CD14-positive monocyte (primary cell): ENCODE measurements at places on chromosomes 1 and 21.

DNA sequence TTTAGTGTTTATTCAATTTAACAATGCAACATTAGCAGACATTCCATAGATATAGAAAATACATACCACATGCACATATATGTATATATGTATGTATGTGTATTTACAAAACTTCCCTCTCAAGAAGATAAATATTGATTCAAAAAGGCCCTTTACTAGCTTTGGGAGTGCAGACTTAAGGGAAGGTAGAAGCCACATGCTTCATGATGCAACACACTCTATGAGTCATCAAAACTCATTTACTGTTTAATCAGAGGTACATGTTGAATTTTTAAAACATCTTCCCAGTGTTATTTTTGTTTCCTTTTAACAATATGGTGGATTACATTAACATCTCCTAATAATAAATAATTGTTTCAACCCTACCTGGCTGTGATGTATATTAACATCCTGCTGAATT, 61.4 kb upstream of the KIRREL1 start:
- peak; percentile 76 for DNase-seq

- DNase-seq, result no peak
Observed at GRCh38 chr1:96220651-96221050, 500.9 kb upstream of the PTBP2 start.

- no peak for DNase-seq
Observed at GRCh38 chr1:39946216-39946615, 8.7 kb upstream of the MFSD2A start.

DNA sequence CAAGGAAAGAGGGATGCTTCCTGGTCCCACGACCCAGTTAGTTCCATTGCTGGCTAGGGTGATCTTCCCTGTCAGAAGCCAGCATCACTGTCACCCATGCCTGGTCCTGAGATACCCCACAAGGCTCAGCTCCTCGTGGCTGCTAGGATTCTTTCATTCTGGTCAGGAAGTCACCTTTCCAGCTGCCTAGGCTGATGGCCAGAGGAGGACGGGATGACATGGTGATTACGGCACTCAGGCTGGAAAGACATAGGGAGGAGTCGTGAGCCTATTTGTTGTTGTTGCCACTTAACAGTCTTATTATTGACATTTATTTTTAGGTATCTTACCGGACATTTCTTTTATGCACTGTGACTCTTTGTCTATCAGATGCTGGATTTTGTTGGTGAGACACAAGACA, 20.0 kb upstream of the MAPKAPK2 start:
- no peak for DNase-seq

DNA sequence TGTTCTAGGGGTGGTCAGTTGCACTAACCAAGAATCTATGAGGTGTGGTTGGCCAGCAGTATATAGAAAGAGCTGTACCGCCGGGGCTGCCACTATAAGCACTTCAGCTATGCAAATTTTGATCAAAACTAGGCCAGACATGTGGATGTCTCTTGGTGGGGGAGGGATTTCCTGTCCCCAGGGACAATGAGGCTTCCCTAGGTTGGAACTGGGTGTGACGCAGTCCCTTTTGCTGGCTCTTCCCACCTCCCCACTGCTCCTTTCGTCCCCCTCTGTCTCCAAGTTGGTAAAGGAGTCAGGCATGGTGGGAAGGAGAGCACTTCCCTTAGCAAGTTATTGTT, 13.6 kb downstream of the SDCCAG8 start:
- no peak for DNase-seq

- no peak for DNase-seq
Observed at GRCh38 chr1:47587891-47588582, 150.2 kb downstream of the FOXD2 start.

- DNase-seq, result no peak
Observed at GRCh38 chr1:189550498-189550897, 927.2 kb downstream of the BRINP3 start.

DNA sequence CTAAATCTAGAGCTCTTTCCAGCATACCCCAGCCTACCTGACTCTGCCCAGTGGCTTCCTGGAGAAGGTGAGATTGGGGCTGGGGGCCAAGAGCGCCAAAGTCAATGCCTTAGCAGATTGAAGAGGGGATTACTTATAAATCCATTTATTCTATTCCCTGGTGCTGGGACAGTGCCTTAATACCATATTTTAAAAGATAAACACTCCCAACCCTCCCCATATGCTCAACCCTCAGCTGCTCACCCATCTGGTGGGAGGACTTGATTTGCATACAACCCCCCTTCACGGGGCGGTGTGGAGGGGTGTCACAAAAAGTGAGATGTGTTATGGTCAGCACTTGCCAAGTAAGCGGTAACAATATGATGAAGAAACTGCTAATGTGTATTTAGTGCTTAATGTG, 3.2 kb upstream of the DISP3 start:
- DNase-seq, result no peak

DNA sequence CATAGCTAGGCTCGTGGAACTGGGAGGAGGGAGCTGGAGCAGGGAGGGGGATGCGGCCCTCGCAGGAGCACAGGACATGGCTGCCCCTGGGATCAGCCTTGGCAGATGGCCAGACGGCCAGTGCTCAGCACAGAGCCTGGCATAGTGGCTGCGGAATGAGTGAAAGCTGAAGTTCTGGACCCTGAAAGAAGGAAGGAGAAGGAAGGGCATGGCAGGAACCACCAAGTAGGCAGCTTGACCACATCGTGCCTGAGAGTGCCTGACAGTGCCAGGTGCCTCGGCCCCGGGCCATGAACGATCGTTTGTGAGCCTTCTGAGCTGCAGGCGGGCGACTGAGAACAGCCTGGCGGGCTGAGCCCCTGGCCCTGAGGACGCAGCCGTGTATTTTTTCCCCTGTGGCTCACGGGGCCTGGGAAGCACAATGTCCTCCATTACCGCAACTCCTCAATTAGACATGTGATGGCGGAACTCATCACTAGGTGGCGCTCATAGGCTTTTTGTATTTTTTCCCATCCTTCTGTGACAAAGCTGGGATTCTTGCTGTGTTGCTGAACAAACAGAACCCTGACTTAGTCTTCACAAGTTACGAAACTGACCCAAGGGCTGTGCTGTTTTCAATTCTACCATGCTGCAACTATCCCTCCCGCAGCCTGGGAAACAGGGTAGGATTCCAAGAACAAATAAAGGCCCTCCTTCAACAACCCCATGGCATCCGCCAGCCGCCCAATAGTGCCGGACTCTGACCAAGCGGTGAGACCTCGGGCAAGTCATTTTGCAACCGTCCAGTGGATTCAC, 29.9 kb upstream of the TMEM61 start:
- peak; percentile 82 for DNase-seq

DNA sequence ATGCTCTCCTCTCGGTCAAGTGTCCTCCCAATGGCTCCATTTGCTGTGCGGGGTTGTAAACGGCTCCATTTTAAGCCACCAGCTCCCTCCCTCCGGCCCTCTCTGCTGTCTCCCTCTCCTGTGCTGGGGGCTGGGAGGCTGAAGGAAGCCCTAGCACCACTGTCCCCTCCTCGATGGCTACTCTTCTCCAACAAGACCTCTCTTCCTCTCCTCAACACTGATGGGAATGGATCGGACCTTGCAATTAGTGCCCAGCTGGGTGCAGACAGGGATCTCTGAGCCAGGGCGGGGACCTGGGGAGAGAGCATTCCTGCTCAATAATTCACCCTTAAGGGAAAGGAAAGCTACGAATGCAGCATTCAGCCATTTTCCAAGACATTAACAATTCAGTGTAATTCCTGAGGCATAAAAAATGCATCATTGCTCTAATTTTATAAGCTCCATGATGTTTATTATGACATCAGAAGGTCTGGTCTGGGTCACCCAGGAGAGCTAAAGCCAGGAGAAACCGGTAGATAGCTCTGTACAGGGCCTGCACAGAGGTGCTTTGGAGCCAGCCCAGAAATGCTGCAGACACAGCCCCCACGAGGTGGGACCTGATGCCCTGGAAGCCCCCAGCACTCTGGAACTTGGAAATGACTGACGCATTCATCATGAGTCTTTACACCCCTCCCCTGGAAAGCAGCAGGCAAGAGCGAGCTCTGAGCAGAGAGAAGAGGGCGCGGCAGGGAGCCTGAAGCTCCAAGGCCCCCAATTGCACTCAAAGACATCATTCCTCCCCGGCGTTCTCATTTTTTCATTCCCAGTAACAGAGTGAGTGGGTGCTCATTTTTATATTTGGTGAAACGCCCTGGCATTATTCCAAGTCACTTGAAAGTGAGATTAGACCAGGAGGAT, 76.2 kb upstream of the VAMP3 start:
- DNase-seq, result no peak

DNA sequence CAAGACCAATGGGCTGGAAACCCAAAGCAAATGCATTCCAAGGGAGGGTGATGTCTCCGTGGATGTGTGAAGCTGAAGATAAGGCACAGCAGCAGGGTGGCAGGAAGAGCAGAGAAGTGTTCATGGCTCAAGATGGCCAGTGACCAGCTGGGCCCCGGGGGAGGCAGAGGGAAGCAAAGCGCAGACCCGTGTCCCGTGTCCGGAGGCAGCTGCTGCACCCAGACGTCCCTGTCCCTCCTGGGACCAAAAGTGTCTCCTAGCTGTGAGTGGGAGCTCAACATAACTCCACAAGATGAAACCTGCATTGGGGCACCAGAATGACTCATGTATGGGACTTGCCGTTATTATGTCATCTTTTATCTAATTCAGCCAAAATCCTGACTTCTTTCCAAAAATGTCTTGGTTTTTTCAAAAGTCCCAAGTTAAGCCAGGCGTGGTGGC, 118.2 kb downstream of the RIPK4 start:
- no peak for DNase-seq

DNA sequence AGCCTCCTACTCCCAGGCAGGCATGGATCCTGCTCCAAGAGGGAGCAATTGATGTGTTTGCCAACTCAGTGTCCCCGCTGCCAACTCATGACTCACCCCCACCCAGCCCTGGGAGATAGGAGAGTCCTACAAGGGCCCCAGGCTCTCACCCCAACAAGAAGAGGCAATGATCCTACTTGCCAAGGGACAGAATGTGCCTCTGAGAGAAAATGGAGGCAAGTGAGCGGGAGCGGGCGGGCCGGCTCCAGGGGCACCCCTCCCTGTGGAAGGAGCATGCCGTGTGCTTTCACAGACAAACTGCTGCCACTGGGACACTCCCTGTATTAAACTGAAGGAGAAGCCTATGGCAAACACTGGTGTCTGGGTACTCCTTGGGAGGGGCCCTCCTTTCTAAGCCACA, 16.7 kb downstream of the PKP1 start:
- DNase-seq, result no peak

GRCh38 chr1:42172381-42173133, 8.0 kb upstream of the GUCA2A start:
- DNase-seq, result no peak

DNA sequence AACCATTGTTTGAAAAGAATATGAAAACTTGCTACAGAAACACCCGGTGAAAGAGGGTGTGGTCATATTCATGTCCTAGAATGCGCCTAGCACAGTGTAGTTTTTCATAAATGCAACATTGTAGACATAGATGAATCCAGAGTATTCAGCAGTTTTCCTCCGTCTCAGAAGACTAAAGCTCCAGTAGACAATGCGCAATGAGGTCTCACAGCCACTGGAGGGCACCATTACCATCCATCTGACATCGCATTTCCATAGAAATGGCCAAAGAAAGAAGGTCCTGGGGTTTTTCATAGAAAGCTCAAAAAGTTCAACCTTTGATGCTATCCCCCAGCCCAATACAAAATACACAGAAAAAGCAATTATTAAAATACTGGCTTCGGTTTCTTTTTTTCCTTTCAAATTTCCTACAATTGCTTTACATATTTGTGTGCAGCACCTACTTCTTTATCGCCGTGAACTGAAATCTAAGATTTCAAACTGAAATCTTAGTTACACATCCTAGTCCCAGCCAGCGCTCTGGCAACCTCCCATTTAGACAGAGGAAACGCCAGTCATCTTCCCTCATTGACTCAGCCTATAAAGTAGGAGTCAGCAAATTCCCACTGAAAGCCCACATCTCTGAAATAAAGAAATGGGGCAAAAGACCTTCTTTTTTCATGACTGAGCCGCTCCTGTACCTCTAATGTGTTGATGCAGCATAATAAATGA, 3.9 kb upstream of the CD58 start:
- DNase-seq, result peak; percentile 72

DNA sequence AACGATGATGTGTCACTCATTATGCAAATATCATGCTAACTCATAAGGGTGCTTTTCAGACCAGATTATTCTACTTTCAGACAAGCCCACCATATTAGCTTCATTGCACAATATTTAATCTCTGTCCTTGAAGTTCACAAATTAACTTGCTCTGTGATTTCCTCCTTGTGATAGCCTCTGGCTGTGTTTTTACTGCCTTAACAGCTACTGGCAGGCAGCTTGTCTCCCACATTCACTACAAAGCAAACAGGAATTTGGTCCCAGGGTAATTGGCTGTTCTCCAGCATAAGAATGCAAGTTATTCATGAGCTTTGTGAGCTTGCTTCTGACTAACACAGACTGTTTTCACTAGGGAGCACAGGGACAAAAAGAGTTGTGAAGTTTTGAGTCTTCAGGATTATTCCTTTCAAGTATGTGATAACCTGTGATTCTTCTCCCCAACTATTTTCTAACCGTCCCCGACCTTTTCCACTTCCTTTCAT, 87.9 kb upstream of the HMCN1 start:
- DNase-seq, result no peak

- DNase-seq, result no peak
Observed at GRCh38 chr1:64038965-64039364, 164.5 kb upstream of the UBE2U start.

- no peak for DNase-seq
Observed at GRCh38 chr1:79193211-79194079, 186.9 kb upstream of the ADGRL4 start.

- no peak for DNase-seq
Observed at GRCh38 chr1:21254335-21254951, 35.8 kb downstream of the ECE1 start.

DNA sequence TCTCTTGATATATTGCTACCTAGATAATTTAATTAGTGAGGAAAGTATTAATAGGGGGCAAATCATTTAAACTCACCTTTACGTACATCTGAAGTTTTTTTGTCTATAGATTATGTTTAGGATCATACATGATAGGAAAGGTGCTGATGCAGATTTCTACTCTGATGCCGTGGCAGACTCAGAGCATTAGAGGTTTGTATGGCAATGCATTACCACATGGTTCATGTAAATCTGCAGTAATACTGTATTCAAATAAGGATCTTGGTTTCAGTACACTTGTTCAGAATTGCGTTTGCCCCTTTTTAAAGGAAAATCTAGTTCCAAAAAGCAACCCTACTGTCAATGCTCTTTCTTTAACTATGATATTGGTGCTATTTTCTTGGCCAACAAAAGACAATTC, 288.3 kb downstream of the PTPRC start:
- DNase-seq, result no peak

DNA sequence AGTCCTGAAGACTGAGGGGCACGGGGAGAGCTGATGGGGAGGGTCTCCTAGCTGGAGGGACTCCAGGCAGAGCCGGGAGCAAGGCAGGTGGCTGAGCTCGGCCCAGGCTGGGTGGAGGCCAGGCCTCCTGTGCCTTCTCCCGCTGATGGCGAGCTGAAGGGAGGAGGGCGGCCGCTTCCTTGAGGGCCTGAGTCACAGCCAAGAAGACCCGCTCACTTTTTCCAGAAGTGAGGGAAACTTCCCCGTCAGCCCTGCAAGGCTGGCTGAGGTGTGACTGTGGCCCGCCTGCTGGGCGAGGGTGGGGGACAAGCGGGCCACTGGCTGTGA, 1.7 kb upstream of the VWA1 start:
- DNase-seq, result no peak
